ENCODE measurements at places on chromosomes 11 and 22.

- DNase-seq: no peak
Observed at GRCh38 chr11:93659841-93660240, 1.6 kb upstream of the CEP295 start.

DNA sequence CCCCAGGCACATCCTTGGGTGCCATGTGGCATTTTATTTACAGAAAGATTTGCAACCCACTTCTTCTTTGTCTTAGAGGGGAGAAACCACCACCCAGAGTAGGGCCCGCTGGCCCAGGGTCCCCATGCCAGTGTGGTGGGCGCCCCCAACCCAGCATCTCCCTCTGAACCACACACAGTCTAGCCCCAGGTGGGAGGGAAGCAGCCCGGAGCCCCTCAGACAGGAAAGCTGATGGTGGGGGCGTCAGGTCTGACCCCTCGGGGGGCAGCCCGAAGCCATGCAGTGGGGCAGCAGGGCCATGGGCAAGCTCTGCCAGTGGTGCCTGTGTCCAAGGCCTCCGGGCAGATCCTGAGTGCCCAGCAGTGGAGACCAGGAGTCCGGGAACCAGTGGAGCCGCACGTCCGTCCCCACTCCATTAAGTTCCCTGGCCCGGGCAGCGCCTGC lies 11.7 kb downstream of the TRPM5 start:
- no peak for DNase-seq

DNA sequence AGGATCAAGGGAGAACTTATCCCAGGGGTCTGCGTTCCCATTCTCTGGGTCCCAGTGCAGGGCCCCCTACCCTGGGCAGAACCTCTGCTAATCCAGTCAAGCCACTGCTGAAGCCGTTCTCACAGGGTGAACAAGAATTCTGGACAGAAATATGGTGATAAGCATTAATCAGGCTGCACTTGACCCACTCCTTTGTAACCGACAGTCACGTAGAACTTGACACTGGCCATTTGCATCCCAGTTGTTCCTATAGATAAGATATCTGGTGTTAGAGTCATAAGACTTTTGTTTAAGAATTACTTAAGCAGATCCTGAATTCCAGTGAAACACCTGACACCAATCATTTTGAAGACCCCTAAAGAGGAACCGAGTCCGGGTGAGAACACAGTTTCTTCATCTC lies 107.5 kb upstream of the THY1 start:
- no peak for DNase-seq

DNA sequence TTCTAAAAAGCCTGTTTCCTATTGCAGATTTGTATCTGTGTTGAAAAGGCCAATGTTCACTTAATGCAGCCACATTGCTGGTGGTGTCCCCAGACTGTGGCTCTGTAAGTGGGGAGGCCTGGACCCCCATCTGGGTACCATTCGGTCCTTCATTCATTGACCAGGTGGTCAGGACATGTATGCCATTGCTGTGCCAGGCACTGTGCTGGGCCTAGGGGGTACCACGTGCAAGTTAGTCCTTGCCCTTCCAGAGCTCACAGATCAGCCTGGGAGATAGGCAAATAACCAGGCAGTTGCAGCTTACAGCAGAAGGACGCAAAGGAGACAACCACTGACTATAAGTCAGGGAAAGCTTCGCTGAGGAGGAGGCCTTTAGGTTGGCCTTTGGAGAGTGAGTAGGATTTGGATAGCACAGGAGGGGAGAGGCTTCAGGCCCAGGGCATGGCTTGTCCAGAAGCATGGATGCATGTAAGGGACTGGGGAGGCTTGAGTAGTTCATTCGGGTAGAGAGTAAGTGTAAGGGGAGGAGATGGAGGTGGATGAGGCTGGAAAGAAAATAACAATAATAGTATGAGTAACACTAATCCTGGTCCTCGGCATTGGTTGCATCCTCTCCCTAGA lies 5.0 kb downstream of the PRDM11 start:
- DNase-seq: no peak

- no peak for DNase-seq
Observed at GRCh38 chr11:75558939-75559843, 2.9 kb upstream of the SERPINH1 start.

DNA sequence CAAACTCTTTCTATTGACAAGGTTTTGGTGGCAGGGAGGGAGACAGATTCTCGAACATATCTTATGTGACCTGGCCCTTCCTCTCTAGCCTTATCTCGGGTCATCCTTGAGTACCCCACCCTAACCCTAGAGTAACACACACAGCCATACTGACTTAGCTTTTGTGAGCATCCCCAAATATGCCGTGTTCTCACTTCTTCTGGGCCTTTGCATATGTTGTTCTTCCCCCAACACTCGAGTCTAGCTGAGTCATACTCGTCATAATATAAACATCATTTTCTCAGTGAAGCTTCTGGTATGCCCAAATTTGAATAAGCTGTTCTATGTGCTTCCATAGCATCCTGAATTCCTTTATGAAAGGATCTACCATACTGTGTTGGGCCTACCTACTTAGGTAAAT lies 8.0 kb downstream of the TTC17 start:
- DNase-seq: no peak

DNA sequence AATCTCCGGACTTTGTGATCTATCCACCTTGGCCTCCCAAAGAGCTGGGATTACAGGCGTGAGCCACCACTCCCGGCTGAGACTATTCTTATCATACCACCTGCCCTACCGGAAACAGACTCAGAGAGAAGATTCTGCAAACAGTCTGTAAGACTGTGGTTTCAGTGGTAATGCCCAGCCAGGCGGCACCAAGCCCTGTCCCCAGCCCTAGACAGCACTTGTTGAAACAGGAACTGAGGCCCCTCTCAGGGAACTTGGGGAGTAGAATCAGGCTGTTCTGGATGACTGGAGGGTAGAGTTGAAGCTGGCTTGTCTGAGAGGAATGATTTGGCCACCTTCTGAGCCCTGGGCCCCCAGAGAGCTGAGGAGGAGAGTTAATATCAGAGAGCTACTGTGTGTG lies 1.3 kb upstream of the INSC start:
- DNase-seq: no peak

DNA sequence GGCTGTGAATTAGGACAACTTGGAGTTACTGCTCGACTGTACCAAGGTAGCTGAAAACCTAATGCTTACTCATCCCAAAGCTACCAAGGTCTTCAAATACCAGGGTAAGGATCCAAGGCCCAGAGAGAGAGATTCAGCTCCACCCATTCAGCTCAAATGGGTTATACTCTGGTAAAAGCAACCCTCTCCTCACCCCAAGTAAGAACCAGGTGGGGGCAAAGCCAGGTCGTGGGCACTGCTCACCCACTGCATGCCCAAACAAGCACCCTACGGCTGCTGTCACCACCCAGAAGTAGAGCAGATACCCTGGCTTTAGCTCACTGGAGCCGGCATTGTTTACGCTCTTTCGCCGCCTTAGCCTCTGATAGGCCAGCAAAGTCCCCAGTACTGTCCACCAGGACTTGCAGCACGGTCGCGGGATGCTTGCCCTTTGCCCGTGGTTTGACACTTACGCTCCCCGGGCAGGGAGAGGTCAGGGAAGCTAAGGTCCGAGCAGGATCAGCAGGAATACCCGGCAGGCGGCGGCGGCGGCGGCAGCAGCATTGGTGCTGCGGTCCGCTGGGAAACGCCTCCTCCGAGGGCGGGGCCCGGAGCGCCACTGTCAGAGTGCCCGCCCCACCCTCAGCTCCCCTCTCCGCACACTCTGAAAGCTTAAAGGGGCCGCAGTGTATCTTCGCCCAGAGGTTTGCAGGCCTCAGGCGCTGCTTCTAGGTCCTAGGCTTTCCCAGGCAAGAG lies 19.6 kb downstream of the CKAP5 start:
- DNase-seq: peak; percentile 53

GRCh38 chr11:13962562-13963168 lies at the start of gene SPON1:
Gene SPON1, plus strand, starts transcription at chr11:13962723. Its CDS starts 182 bp downstream, at chr11:13962905.
- DNase-seq: no peak

Measured in stimulated activated CD8-positive, alpha-beta memory T cell treated with anti-CD3 and anti-CD28 coated beads, Interleukin-4, amount 100 ng/mL, for 4 hours (primary cell).